ENCODE measurements at places on chromosomes 11 and 22.

GRCh38 chr22:50148991-50149721 is 21.4 kb upstream of the PANX2 start:
- peak; percentile 69 for DNase-seq

- DNase-seq = no peak
These were observed 2.3 kb downstream of the THAP7 start for GRCh38 chr22:20999350-21000206.

DNA sequence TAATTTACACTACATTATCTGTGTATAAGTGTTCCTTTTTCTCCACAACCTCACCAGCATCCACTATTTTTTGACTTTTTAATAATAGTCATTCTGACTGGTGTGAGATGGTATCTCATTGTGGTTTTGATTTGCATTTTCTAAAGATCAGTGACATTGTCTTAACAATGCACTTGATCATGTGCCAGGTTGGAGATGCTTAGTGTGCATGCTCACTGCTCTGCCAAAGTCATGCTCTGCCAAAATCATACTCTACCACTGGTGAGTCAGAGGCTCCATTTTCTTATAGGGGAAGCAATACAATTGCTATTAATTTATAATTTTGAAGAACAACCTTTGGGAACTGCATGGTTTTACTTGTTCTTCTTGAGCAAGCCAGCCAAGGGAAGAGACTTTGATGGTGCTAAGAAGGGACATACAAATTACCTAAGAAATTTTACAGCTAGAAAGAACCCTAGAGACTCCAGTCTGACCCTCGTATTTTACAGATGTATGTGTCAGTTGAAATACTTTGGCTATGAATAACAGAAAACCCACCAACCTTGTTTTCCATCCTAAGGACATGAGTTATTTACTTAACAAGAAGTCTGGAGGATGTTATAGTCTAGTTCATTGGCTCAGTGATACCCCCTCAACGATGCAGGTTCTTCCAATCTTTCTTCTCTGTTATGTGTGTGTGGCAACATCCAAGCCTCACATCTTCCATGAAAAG is 368.9 kb downstream of the DDX10 start:
- no peak for DNase-seq

DNA sequence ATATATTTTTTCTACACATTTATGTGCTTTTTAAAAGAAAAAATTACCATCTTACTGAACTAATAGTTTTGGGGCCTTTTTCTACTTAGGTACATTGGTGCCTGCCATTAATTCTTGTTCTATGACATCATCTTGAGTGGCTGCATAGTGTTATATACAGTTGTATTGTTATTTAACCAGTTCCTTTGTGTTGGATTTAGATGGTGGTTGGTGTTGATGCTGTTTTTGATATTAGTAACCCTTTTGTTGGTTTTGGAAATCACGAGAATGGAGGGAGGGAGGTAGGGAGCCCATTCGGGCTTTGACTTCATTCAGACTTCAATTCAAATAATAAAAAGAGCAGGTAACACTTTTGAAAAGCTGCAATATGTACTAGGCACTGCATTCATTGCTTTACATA is 15.4 kb upstream of the C11orf96 start:
- DNase-seq = no peak

GRCh38 chr11:36130401-36130800 is 158.8 kb downstream of the COMMD9 start:
- DNase-seq = no peak

DNA sequence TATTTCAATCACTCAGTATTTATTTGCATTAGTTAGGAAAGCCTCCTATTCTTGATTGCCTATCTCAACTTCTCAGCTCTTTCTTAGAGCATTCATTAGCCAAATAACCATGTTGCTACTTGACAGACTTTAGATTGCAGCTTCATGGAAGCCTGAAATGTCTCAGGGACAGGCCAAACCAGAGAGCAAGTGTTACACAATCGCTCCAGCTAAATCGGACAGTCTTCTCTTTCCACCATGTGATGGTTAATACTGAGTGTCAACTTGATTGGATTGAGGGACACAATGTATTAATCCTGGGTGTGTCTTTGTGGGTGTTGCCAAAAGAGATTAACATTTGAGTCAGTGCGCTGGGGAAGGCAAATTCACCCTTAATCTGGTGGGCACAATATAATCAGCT is 106.5 kb upstream of the DRD2 start:
- no peak for DNase-seq

GRCh38 chr11:62889126-62889483 is 8.4 kb downstream of the SLC3A2 start:
- no peak for DNase-seq

- DNase-seq = no peak
These were observed 209.7 kb downstream of the SNX19 start for GRCh38 chr11:130706572-130706971.

- DNase-seq = peak; percentile 28
These were observed 54.6 kb upstream of the SC5D start for GRCh38 chr11:121237686-121238658.

DNA sequence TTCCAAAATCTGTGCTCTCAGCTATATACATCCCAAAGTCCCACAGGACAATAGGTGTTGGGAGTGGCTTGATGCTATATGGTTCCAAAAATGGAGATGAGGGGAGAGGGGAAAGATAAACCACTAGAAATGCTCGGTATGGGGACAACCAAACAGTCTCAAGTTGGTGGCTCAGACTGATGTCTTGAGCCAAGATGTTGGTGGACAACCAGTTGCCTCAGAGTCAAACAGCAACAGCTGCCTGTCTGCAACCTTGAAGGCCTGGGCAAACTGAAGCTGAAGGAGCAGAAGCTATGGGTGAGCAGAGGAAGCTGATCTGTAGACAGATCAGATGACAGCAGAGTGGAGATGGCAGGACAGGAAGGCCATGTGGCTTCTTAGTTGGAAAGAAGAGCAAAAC is 4.0 kb downstream of the RRP8 start:
- no peak for DNase-seq

GRCh38 chr11:122690801-122691548 is 35.5 kb downstream of the UBASH3B start:
- no peak for DNase-seq

DNA sequence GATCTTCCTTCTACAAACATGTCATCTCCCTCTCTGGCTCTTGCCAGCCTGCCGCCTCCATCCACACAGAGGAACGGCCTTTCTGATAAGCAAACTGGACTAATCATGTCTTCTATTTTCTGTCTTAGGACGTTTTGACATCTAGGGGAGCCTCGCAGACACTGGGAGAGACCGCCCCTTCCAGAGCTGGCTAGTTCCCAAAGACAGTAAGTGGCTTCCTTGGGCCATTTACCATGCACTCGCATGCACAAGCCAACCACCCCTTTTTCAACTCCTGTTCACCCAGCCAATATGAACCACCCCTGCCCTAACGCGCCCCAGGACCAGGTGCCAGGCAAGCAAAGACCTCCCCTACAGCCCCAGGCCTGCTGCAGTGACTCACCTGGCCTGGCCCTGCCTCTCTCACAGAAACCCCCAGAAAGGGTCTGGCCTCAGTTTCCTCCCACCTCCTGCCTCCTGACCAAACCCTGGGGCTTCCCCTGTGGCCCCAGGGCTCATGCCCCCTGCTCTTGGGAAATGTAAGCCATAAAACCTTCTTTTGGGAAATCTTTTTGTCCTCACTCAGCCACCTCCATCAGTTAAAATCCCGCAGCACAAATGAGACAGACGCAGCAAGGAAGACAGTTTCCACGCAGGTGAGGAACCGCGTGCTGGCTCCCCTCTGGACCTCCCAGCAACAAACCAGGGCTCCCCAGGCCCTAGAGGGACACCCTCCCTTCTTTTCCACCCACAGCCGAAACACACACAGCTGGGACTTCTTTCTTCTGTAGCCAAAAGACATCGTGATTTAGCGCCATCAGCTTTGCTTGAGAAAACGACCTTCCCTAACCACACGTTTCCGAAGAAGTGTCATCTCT is 38.5 kb downstream of the SHANK2 start:
- no peak for DNase-seq

GRCh38 chr22:36870250-36870649 is 9.4 kb downstream of the NCF4 start:
- no peak for DNase-seq

GRCh38 chr22:47188261-47189055 is 426.0 kb downstream of the TBC1D22A start:
- DNase-seq = no peak

DNA sequence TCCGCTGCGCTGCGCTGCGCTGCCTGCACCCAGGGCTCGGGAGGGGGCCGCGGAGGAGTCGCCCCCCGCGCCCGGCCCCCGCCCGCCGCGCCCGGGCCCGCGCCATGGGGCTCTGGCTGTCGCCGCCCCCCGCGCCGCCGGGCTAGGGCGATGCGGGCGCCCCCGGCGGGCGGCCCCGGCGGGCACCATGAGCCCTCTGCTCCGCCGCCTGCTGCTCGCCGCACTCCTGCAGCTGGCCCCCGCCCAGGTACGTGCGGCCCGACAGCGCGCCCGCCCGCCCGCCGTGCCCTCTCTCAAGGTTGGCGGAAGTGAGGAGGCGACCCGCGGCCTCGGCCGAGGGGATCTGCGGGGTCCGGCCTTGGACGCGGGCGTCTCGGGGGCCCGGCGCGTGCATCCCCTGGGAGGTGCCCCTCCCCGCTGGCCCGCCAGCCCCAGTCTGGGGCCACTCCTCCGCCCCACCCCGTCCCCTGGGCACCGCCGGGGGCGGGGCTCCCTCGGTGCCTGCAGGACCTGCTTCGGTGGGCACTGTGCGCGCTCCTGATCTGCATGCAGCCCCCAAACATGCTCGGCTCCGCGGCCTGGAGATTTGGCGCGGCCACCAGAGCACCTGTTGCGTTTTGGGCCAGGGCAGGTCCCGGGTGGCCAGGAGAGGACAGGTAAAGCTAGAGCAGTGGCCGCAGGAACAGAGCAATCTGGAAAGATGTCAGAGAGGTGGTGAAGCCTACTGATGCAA is 429 bp downstream of the VEGFB start:
- peak; percentile 63 for DNase-seq

GRCh38 chr11:20162824-20163782 is 2.8 kb upstream of the DBX1 start:
- no peak for DNase-seq

- no peak for DNase-seq
These were observed 47.7 kb downstream of the GAB4 start for GRCh38 chr22:16960220-16960883.
